ENCODE measurements at places on chromosomes 3 and 15. TPM values are rescaled to one million over a fixed set of nuclear protein-coding genes. Genes with fewer than 3 reads are reported as not detected.

CCR5 gene
- total RNA-seq: not detected

DPPA4 gene
- total RNA-seq: not detected

HDGFL3 gene
- 77.6 TPM for total RNA-seq

GRM2 gene
- 0.04 TPM for total RNA-seq

ITGB5 gene
- total RNA-seq: 400 TPM

FETUB gene
- total RNA-seq: 0.25 TPM

PRICKLE2 gene
- total RNA-seq: 1.9 TPM

ZNF774 gene
- 0.62 TPM for total RNA-seq

ECE2 gene
- total RNA-seq: not detected

EPHB3 gene
- 0.50 TPM for total RNA-seq

TERC gene
- total RNA-seq: 0.35 TPM

CFAP91 gene
- 0.40 TPM for total RNA-seq

NME9 gene
- total RNA-seq: 0.42 TPM

WDR73 gene
- total RNA-seq: 38.6 TPM

CLDN16 gene
- total RNA-seq: not detected
